ENCODE measurements at places on chromosomes 7 and 10.

GRCh38 chr10:71795248-71795647 lies 21.9 kb upstream of the VSIR start:
- no peak for DNase-seq

- no peak for DNase-seq
These were observed 102.1 kb downstream of the RTKN2 start for GRCh38 chr10:62166331-62167131.

GRCh38 chr7:77991656-77992055 lies 193.1 kb downstream of the PHTF2 start:
- DNase-seq: no peak

DNA sequence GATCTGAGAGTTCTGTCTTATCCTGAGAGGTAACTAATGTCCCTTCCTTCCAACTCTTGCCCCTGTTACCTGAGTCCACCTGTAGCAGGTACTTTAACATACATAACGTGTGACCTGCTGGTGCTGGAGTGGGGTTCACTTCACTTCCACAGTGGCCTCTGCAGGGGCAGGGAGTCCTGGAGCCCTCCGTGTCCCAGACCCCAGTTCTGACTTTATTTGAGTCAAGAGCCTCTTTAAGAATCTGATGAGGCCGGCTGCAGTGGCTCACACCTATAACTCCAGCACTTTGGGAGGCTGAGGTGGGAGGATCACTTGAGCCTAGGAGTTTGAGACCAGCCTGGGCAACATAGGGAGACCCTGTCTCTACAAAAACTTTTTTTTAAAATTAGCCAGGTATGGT lies 117.0 kb upstream of the RET start:
- DNase-seq: no peak

GRCh38 chr10:96645191-96645721 lies 58.4 kb upstream of the TM9SF3 start:
- no peak for DNase-seq

GRCh38 chr10:101304316-101304715 lies 49.6 kb upstream of the BTRC start:
- no peak for DNase-seq
